ENCODE measurements at places on chromosomes 12 and 14.

- DNase-seq: no peak
Measured at GRCh38 chr12:93541578-93542225, 30.8 kb upstream of the SOCS2 start.

DNA sequence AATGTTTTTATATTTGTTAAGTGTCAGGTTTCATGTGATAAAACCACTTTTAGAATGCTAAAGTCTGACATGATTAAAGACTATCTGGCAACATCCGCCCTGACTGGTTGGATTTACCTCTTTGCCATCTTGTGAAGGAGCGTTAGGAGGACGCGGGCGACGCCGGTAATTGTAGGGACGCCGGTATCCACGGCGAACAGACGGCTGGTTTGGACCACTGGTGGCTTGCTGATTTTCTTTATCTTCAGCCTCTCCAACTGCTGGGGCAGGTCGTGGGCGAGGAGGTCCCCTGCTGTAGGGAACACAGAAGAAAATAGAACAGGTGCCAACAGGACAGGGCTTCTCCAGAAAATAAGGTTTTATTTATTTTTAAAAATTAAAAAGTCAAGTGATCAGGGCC is 21.3 kb downstream of the YBX3 start:
- no peak for DNase-seq

GRCh38 chr14:66398437-66398836 is 87.7 kb upstream of the CCDC196 start:
- no peak for DNase-seq

DNA sequence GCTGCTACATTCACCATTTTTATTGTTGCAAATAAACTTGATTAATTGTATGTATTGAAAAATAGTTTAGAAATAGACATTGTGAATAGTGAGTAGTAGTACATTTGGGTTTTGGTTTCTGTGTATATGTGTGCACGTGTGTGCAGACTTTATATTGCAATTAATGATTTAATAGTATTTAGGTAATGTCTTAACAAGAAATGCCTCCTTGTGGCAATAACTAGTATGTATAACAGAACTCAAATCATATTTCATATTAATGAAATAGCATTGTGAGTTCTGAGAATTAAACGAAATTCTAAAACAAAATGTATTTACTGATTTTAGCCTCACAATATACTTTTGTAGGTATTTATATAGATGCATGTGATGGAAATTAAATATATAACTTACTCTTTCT is 100.1 kb downstream of the SCAF11 start:
- no peak for DNase-seq

Measured in central memory CD4-positive, alpha-beta T cell (primary cell).